ENCODE measurements at places on chromosomes 1 and 21. TPM values are rescaled to one million over a fixed set of nuclear protein-coding genes. Genes with fewer than 3 reads are reported as not detected.

Gene ODF2L
- 26.4 TPM for total RNA-seq

Gene FUCA1
- 40.7 TPM for total RNA-seq

Gene RGS21
- not detected for total RNA-seq

Gene ADCY10
- total RNA-seq: not detected

Gene CXADR
- 40.5 TPM for total RNA-seq

Gene ITGB2
- 9.1 TPM for total RNA-seq

Gene ATG4C
- total RNA-seq: 5.6 TPM

Gene SLC45A3
- total RNA-seq: 9.3 TPM

Gene OR2T11
- total RNA-seq: not detected

Gene OR2T2
- not detected for total RNA-seq

Gene ATP1A4
- not detected for total RNA-seq

Gene FHAD1
- total RNA-seq: 0.21 TPM

Gene FNDC10
- 8.0 TPM for total RNA-seq

Gene MRPS14
- total RNA-seq: 21.0 TPM

Gene UBE2U
- total RNA-seq: not detected

Gene GPN2
- 11.0 TPM for total RNA-seq

Gene TMEM53
- 11.5 TPM for total RNA-seq

Gene LAMB3
- total RNA-seq: 348 TPM

Gene SPATA21
- total RNA-seq: not detected

Gene LRRC38
- total RNA-seq: 1.6 TPM

Gene FBXO2
- total RNA-seq: 3.0 TPM

Gene FCGR2B
- not detected for total RNA-seq

Gene HTR1D
- 2.0 TPM for total RNA-seq

Gene GBP4
- 0.50 TPM for total RNA-seq

Gene SELE
- not detected for total RNA-seq

Gene TDRD5
- 0.34 TPM for total RNA-seq

Gene AKNAD1
- not detected for total RNA-seq

Gene ASPM
- total RNA-seq: 4.5 TPM

Gene NBPF11
- total RNA-seq: 12.3 TPM

Gene PEX11B
- total RNA-seq: 25.9 TPM

Gene RPE65
- not detected for total RNA-seq

Gene PAPPA2
- 6.9 TPM for total RNA-seq

Gene CTNNBIP1
- 27.4 TPM for total RNA-seq

Gene SYCP1
- 0.17 TPM for total RNA-seq

Gene CFAP107
- total RNA-seq: not detected

Gene FGGY
- 8.6 TPM for total RNA-seq

Measured in kidney epithelial cell (primary cell).